Astrocyte (in vitro differentiated cells and primary cell): ENCODE measurements at places on chromosomes 11 and 22. TPM values are rescaled to one million over a fixed set of nuclear protein-coding genes. Genes with fewer than 3 reads are reported as not detected.

- H3K4me1 ChIP-seq: no peaks in the 10 kb centered on the region
- H3K4me3 ChIP-seq: no peak overlapping the region
- H3K27me3 ChIP-seq: no peaks in the 10 kb centered on the region
- H3K27ac ChIP-seq: no peak overlapping the region
- no peaks in the 10 kb centered on the region for H3K36me3 ChIP-seq
These were observed 10.5 kb downstream of the SLC36A4 start for GRCh38 chr11:93187290-93187689.

GRCh38 chr22:25942115-25942855 is 200.3 kb downstream of the MYO18B start:
- H3K4me3 ChIP-seq: no peak overlapping the region
- H3K27ac ChIP-seq: no peak overlapping the region
- no peaks in the 10 kb centered on the region for H3K36me3 ChIP-seq

DNA sequence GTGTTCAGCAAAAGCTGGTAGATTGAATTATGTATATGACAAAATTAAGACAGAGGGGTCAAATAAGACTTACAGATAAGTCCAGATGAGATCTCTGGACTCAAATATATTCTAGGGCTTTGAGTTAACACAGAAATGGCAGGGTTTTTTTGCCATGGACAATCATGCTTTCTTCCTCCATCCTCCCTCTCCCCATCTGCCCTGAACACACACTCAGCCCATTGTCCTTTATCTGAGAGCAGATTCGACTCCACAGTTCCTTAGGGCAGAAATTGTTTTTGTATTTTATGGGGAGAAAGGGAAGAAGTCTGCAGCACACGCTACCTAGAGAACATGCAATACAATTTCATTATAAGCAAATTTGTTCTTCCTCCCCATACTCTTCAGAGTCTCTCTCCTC is 86.8 kb downstream of the SLC1A2 start:
- H3K4me1 ChIP-seq: peaks cover 10% of the 10 kb centered on the region
- H3K36me3 ChIP-seq: no peaks in the 10 kb centered on the region
- no peaks in the 10 kb centered on the region for H3K27me3 ChIP-seq
- DNase-seq: no peak
- H3K4me3 ChIP-seq: no peak overlapping the region

The RDX gene
- total RNA-seq: 128 and 132 TPM in 2 replicates
